ENCODE measurements at places on chromosomes 11 and 22.
A peak's percentile ranks its signal among the peaks of the same experiment; 100 is the strongest.

GRCh38 chr11:108865406-108865805 is 200.5 kb downstream of the DDX10 start:
- DNase-seq: no peak

DNA sequence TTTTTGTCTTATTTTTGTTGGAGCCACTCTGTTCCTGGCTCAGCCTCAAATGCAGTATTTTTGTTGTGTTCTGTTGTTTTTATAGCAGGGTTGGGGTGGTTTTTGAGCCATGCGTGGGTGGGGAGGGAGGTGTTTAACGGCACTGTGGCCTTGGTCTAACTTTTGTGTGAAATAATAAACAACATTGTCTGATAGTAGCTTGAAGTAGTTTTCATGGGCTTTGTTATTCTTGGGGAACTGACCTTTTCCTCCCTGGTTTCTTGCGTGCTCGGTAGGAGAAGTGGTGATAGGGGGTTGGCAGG is 6.0 kb upstream of the MCM5 start:
- DNase-seq: no peak

- DNase-seq: no peak
These were observed 3.7 kb downstream of the MS4A1 start for GRCh38 chr11:60459345-60459744.

GRCh38 chr11:85699957-85700741 is 14.2 kb upstream of the CCDC89 start:
- DNase-seq: no peak

GRCh38 chr22:32355760-32356159 is 1.9 kb upstream of the RFPL3 start:
- DNase-seq: no peak

DNA sequence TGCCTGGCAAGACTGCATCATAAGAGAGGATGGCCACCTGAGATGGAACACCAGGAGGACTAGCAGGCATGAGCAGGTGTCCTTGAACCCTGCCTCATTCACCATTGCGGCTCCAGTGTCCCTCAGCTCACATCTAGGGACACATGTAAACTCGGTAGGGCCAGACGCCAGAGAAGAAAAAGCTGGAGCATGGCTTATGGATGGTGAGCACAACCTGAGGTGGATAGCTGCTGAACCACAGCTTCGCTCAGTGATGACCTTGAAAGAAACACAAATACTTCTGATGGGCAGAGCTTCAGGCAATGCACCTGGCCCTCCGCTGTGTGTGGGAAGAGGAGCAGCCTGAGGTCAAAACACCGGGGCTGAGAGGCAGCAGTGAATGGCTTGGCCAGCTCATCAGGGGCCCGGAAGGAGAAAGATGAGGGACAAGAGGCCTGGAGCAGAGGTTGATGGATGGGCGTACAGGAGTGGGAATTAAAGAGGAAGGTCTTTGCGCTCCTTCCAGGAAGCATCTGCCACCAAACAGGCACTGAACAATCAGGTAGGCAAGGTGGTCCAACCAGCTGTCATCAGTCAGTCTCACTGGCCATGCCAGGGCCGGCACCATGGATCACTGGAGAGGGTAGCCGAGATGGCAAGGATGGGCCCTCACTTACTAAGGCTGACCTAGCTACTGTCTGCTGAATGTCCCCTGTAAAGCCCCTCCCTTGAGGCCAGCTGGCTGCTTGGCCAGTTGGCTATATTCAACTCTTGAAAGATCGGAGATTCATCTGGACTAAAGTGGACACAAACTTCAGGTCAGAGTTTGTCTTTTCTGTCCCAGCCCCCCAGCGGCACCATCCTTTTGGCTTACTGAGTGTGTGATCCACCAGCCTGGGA is 89.7 kb downstream of the MYEOV start:
- DNase-seq: no peak

GRCh38 chr22:22741843-22742242 is 97.4 kb downstream of the GGTLC2 start:
- DNase-seq: no peak

GRCh38 chr11:124732230-124732629 is 7.5 kb upstream of the NRGN start:
- no peak for DNase-seq

GRCh38 chr22:47121791-47122190 is 359.3 kb downstream of the TBC1D22A start:
- no peak for DNase-seq

GRCh38 chr11:109133159-109133558 is 288.8 kb upstream of the C11orf87 start:
- no peak for DNase-seq

DNA sequence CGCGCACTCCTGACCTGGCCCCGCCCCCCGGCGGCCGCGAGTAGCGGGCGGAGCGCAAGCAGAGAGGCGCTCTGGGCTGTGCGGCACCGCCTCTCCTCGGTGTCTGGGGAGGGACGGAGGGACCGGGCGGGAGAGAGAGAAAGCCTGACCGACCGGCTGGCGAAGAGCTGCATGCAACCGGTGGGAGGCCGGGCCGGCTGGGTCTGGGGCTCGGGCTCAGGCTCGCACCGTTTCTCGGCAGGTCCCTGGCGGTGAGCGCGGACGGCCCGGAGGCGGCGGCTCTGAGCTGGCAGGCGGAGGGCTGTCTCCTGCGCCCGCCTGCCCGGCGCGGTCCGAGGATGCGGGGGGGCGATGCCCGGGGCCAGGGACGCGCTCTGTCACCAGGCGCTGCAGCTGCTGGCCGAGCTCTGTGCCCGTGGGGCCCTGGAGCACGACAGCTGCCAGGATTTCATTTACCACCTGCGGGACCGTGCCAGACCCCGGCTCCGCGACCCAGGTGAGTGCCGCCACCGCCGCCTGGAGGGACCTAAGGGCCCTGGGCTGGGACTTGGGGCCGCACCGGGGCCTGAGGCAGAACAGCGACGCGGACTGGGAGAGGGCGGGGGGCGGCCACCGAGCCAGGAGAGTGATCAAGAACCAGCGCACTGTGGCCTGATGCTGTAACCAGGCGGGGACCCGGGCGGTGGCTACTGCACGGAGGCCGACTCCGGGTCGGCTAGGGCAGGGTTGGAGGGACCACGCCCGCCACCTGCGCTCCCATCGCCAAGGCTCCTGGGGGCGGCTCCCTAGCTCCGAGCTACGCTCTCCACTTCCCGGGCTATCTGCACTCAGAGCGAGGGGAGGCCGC is at the start of gene SYT9:
SYT9 (plus strand) TSS at position 69 of the 847 bp plus-strand sequence; CDS start at position 352, 283 bp downstream.
- DNase-seq: peak; percentile 68

DNA sequence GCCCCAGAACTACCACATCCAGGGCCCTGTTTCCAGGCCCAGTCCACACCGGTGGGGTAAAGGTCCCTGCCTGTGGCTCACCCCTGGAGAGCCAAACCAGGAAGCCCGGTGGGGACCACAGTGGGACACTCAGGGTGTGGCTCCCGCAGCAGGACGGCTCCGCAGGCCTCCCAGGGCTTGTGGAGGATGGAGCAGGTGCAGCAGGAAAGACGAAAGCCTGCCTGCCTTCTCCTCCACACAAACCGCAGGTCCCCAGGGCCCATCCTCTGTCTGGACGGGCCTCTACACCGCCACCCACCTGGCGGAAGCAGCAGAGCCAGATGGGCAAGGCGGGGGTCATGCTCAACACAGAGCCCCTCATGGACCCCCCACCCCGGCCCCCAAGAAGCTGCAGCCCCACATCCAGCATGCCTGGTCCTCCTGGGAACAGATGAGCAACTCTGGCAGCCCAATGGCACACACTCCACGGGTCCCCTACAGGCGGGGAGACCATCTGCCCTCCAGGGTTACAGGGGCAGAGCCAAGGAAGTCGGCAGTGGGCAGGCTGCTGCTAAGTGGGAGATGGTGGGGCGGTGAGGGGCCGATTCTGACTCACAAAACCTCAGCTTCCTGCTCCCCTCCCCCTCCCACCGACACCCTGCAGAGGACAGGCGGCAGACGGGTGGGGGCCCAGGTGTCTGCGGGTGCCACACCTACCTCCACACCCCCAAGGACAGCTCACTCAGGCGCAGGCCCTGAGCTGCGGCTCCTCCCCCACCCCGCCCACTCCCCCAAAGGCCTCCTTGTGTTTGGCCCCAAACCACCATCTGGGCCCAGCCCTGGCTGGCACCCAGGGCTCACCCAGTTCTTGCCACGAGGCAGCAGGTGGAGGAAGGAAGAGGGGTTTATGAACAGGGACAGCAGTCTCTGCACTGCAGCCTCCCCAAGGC is 5.2 kb downstream of the SBF1 start:
- peak; percentile 85 for DNase-seq

- DNase-seq: no peak
These were observed 7.7 kb downstream of the CHRDL2 start for GRCh38 chr11:74723511-74723910.

DNA sequence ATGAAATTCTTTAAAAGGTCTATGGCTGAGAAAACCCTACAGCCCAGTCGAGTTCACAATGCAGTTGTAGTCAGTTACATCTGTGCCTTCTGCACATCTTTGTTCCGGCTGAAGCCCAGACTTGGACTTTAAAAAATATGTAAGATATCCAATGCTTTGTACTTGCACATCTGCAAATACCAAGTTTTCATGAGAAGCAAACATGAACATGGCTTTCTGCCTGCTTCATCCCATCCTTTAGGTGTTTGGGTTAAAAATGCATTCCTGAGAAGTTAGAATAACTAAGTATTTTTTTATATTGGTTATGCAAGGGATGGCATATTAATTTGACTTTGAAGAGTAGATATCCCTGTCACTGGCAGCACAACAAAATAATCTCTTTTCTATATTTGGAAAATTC is 528.4 kb downstream of the METTL15 start:
- DNase-seq: no peak

- DNase-seq: no peak
These were observed 23.8 kb downstream of the TREH start for GRCh38 chr11:118655486-118656190.

GRCh38 chr11:128480066-128480465 is 107.3 kb downstream of the ETS1 start:
- no peak for DNase-seq

- peak; percentile 58 for DNase-seq
These were observed at the start of gene RAB38 for GRCh38 chr11:88174709-88175568. Gene RAB38 (minus strand): TSS chr11:88175443. CDS start chr11:88175384, 59 bp downstream.

DNA sequence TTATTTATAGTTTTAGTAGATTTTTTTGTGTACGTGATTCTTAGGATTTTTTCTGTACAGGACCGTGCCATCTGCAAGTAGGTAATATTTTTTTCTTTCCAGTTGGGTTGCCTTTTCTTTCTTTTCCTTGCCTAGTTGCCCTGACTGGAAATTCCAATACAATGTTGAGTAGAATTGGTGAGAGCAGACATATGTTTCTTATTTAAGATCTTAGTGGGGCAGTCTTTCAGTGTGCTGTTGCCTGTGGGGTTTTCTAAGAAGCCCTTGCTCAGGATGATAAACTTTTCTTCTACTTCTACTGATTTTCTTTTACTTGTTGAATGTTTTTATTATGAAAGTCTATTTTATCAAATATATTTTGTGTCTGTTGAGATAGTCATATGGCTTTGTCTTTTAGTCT is 33.0 kb downstream of the ATXN10 start:
- no peak for DNase-seq

Data from NCI-H345 (cell line).